ENCODE measurements at places on chromosomes 7 and 10.

- DNase-seq, result peak; percentile 52
These were observed 38.6 kb upstream of the SH2D4B start for GRCh38 chr10:80498833-80499741.

DNA sequence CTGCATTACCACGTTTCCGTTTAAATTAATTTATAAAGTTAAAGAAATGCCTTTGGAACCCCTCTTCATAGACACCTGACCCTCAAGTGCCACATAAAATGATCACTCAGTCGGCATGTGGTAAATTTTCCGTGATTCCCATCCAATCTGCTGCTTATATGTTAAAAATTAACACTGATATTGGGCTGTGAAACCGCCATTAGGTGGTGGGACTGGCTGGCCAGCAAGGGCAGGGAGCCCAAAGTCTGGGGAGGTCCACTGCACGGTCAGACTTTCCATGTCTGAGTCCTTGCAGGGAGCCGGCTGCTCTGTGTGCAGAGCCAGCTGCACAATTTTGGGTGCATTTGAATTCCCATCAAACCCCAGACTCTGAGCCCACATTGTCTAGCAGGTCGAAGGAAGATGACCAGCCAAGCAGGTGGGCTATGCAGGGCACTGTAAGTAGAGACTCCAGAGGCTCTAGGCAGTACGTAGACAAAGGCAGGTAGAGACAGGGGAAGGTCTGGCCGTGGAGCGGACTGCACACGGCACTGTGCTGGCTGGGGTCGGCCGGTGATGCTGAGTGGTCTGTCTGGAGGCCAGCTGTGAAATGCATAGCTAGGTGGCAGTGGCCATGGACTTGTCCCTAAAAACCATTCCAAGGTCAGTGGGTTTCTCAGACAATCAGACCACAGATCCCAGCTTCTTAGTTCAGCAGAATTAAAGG, 122.9 kb downstream of the SH3PXD2A start:
- no peak for DNase-seq

GRCh38 chr7:95951997-95952795, 179.8 kb downstream of the DYNC1I1 start:
- no peak for DNase-seq

- no peak for DNase-seq
These were observed 787 bp downstream of the CCL26 start for GRCh38 chr7:75771224-75771623.

DNA sequence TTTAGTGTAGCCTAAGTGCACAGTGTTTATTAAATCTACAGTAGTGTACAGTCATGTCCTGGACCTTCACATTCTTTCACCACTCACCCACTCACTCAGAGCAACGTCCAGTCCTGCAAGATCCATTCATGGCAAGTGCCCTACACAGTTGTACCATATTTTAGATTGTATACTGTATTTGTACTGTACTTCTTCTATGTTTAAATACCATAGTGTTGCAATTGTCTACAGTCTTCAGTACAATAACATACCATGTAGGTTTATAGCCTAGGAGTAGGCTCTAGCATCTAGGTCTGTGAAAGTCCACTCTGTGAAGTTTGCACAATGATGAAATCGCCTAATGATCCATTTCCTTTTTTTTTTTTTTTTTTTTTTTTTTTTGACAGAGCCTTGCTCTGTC, 12.0 kb downstream of the EEPD1 start:
- no peak for DNase-seq

GRCh38 chr10:132810141-132810806, 24.3 kb upstream of the NKX6-2 start:
- no peak for DNase-seq

GRCh38 chr10:78476844-78477243, 443.2 kb downstream of the RPS24 start:
- no peak for DNase-seq

DNA sequence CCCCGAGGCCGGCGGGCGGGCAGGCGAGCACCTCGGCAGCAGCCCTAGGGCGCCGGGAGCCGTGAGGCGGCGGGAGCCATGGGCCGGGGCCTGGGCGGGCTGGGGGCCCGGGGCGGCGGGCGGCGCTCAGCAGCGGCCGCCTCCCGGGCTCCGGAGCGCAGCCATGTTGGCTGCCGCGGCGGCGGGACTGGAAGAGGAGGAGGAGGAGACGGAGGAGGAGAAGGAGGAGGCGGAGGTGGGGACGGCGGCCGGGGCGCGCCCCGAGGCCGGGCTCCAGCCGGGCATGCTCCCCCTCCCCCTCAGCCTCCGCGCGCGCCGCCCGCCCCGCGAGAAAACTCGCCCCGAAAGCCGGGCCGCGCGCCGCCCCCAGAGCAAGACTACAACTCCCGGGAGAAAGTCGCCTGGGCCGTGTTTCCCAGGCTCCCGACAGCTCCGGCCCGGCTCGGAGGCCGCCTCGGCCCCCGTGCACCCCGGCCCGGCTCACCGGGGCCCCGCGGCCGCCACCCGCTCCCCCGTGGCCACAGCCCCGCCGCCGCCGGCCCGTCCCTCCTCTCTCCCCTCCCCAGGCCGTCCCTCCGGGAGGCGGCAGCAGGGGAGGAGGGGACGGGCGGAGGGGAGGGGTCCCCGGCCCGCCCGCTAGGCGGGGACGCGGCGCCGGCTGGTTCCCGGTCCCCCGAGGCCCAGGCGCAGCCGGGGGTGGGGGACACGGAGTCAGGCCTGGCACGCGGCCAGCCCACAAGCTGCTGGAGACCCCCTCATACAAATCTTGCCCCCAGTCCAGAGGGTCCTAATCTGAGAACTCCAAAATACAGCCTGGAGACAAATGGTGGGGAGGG, at the start of gene DLG5:
Gene DLG5, minus strand, starts transcription at position 190 of the 836 bp plus-strand sequence. CDS start 235 bp downstream, outside the sequence.
- no peak for DNase-seq

GRCh38 chr7:85033263-85033662, 153.6 kb downstream of the SEMA3D start:
- DNase-seq, result no peak

GRCh38 chr7:141649865-141650634, 51.9 kb downstream of the DENND11 start:
- DNase-seq, result no peak

GRCh38 chr7:149704507-149704906, 68.9 kb downstream of the ZNF467 start:
- DNase-seq, result no peak

GRCh38 chr7:96238976-96239766, 82.7 kb downstream of the SLC25A13 start:
- no peak for DNase-seq

DNA sequence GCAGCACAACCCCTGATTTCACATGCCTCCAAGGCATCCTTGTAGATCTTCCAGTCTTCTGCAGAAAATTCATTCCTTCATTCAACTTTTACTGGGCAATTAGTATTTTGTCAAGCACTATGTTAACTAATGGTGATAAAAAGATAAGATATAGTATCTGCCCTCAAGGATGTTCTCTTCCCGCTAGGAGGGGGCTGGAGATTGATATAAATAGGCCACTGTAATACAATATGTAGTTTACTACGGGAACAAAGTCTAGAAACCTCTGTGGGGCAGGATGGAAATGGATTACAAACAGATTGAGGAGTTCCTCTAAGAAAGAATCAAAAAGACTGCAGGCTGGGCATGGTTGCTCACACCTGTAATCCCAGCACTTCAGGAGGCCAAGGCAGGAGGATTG, 10.3 kb upstream of the PARD3 start:
- DNase-seq, result no peak

GRCh38 chr10:104032144-104032775, 53.4 kb downstream of the COL17A1 start:
- DNase-seq, result no peak

DNA sequence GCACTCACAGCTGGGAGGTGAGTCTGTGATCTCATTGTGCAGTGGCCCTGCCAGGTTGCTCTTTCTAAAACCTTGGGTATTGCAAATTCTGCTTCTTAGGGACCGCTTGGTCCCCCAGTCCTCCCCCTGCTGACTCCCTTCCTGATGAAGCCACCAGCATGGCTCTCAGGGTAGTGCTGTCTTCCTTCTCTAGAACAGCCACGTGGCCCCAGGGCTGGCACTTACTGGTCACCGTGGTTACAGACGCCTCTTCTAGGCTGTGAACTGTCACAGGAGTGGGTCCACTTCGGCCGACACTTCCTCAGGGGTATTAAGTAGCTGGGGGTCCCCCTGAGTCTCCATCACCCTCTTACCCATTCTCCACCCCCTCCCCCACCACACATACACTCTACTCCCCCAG, 2.7 kb upstream of the HTRA1 start:
- no peak for DNase-seq

DNA sequence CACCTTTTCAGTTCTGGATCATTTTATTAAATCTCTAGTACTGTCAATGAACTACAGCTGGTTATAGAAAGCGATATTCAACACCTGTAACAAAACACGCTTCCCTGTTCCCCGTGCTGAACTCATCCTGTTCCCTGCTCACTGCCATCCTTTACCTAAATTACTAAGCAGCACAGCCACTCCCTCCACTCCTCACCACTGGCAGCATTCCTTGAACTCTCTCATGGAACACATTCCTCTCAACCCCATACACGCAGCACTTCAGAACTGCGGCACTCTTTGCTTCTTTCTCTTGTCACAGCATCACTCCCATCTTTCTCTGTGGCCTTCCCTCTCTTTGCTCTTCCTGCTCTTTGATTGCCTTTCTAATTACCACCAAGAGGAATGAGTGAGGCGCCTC, 27.4 kb downstream of the RELN start:
- DNase-seq, result no peak

- DNase-seq, result no peak
These were observed 41.5 kb downstream of the ASB4 start for GRCh38 chr7:95527033-95527775.

DNA sequence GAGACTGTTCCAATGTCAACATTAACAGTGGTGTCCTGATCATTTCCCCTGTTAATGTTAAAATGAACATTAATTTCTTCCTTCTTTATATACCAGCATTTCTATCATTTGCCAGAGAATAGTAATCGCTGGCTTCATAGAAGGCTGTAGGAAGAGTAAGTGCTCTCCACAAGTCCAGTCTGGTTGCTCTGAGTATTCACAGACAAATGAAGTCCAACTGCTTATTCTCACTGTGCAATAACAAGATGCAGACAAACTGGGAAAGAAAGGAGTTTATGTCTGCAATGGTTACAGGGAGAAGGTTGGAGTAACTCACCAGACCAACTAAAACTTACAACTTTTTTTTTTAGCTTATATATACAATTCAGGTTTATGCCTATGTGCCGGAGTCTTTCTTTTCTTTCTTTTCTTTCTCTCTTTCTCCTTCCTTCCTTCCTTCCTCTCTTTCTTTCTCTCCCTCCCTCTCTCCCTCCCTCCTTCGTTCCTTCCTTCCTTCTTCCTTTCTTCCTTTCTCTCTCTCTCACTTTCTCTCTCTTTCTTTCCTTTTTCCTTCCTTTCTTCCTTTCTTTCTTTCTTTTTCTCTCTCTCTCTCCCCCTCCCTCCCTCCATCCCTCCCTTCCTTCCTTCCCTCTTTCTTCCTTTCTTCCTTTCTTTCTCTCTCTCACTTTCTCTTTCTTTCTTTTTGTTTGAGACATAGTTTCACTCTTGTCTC, 19.1 kb downstream of the CDC14C start:
- no peak for DNase-seq

DNA sequence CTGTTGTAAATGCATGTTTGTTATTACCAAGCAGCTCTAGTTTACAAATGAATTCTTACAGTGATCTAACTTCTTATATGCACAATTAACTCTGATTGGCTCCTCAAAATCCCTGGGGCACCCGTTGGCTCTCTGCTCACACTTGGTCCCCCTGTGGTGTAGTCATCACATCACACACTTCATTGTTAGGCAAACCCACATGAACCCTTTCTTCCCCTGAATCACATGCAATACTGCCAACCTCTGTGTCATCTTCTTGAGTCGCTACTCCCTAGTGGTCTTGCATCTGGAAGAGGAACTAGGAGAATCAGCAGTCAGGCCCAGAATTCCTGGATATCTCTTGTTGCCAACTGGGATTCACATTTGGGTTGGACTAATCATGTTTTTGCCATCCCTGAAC, 73.1 kb downstream of the CD36 start:
- DNase-seq, result no peak

DNA sequence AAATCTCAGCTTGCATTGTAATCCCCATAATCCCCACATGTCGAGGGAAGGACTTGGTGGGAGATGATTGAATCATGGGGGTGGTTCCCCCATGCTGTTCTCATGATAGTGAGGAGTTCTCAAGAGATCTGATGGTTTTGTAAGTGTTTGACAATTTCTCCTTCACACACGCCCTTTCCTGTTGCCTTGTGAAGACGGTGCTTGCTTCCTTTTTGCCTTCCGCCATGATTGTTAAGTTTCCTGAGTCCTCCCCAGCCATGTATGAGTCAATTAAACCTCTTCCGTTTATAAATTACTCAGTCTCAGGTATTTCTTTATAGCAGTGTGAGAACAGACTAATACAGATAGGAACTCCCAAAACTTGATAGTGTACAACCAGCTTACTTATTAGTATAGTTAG, 98.6 kb downstream of the CREM start:
- no peak for DNase-seq

Measured in activated CD4-positive, alpha-beta T cell treated with anti-CD3 and anti-CD28 coated beads, Interleukin-2, amount 50 U/mL, for 24 hours (primary cell).